SJCRH30 (cell line): ENCODE measurements at places on chromosomes 3 and 15. TPM values are rescaled to one million over a fixed set of nuclear protein-coding genes. Genes with fewer than 3 reads are reported as not detected.

DNA sequence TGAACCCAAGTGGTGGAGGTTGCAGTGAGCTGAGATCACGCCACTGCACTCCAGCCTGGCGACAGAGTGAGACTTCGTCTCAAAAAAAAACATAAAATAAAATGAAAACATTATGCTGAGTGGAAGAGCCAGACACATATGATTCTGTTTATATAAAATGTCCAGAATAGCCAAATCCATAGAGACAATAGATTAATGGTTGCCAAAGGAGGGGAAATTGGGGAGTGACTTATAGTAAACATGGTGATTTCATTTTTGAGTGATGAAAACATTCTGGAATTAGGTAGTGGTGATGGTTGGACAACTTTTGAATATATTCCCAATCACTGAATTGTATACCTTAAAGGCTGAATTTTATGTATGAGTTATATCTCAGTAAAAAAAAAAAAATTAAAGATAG, 172.0 kb upstream of the BFSP2 start:
- no peak for DNase-seq
- H3K27ac ChIP-seq: no peak overlapping the region
- H3K4me3 ChIP-seq: no peak overlapping the region
- H3K36me3 ChIP-seq: 0 out of 2 replicates have a peak, but pooled peaks cover 2% of the 10 kb centered on the region

DNA sequence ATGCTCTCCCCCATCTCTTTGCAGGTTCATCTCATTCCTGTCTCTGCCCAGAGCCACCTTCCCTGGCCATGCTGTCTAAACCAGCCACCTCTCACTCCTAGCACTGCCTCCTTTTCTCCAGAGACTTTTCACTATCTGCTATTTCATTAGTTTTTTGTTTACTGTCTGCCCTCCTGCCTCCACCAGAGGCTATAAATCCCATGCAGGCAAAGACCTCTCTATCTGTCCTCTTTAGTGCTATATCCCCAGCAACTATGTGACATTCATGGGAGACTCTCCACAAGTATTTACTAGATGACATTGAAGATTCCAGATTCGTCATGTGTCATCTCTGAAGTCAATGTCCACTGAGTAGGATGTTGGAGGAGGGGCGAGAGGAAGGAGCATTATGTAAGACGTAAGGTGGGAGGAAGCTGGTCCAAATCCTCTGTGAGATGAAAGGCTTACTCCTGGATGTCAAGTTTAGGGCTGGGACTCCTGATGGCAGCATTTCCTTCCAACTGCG, 3.4 kb upstream of the FAM43A start:
- no peaks in the 10 kb centered on the region for H3K27me3 ChIP-seq
- H3K27ac ChIP-seq: no peak overlapping the region
- no peak overlapping the region for H3K4me3 ChIP-seq
- no peak for DNase-seq
- no peaks in the 10 kb centered on the region for H3K36me3 ChIP-seq
- peaks cover 12% of the 10 kb centered on the region for H3K4me1 ChIP-seq

DNA sequence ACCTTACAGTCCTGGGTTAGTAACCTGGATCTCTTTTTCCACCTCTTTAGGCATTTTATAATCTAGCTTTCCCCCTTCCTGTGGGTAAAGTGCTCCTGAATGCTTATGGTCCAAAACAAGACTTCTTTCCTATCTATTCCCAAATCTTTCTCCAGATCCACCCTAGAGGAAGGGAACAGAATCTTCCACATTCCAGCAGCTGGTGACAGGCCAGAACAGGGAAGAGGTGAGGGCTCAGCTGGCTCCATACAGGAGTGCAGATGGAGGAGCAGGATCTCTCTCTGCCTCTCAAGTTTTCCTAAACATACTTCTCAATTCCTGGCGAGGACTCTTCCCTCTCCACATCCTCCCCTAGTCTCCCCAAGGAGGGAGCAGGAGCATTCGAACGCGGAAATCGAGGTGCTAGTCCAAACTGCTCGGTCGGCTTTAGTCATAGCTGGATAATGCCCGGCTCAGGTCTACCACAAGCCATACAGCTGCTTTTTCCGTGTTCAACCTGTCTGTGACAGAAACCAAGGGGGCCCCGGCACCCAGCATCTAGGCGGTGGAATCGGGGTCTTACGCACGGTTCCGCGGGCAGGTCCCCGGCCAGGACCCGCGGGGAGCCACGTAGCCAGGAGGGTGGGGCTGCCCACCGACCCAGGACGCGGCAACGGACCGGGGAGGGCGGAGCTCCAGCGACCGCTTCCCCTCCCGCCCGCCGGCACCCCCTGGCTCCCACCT, 4.0 kb downstream of the RASSF1 start:
- peak overlapping the region; percentile 67 for H3K27ac ChIP-seq
- no peak for DNase-seq
- no peaks in the 10 kb centered on the region for H3K27me3 ChIP-seq
- peaks cover 4% of the 10 kb centered on the region; the same call in 1 of the 2 replicates for H3K4me1 ChIP-seq
- H3K4me3 ChIP-seq: peak overlapping the region; percentile 79

CLSTN2 gene
- total RNA-seq: 9.5 and 10.0 TPM in 2 replicates

FSTL1 gene
- 148 and 164 TPM in 2 replicates for total RNA-seq
